ENCODE measurements at places on chromosomes 5 and 9.

GRCh38 chr9:107755246-107755645 lies 265.7 kb upstream of the KLF4 start:
- no peaks in the 10 kb centered on the region for H3K36me3 ChIP-seq
- no peaks in the 10 kb centered on the region for H3K4me1 ChIP-seq
- H3K4me3 ChIP-seq = no peak overlapping the region

- no peaks in the 10 kb centered on the region for H3K36me3 ChIP-seq
- DNase-seq = no peak
- no peak overlapping the region for H3K27ac ChIP-seq
- H3K27me3 ChIP-seq = peaks cover 6% of the 10 kb centered on the region
Observed at GRCh38 chr9:75588808-75589207, 301.7 kb upstream of the PCSK5 start.

DNA sequence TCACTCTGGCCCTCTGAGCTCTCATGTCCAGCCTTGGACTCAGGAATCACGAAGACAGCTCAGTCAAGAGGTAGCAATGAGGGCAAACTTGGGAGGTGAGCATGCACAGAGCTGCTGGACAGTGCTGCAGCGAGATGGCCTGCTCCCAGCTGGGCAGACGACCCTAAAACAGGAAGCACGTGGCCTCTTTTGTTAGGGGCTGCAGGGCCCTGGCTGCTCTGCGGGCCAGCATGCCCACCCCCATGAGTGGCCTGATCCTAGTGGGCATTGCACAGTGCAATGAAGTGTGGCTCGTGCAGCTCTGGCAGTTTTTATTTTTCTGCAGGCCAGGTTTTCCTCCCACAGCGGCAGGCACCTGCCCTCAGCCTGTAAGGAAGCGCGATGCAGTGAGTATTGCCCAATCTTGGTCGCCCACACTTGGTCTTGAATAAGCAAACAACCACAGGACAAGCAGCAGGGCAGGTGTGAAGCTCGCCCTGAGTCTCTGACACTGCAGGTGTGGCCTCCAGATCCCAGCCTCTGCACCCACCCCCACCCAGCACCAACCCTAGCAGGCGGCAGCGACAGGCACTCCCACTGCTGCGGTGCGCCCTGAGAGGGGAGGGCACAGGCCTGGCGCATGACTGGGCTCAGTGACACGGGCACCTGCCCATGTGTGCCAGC lies 60.8 kb downstream of the SEMA4D start:
- H3K4me3 ChIP-seq = peak overlapping the region; percentile 80
- H3K36me3 ChIP-seq = no peaks in the 10 kb centered on the region
- peak overlapping the region; percentile 70 for H3K27ac ChIP-seq
- DNase-seq = no peak
- H3K27me3 ChIP-seq = no peaks in the 10 kb centered on the region
- peaks cover 88% of the 10 kb centered on the region for H3K4me1 ChIP-seq

GRCh38 chr9:110807956-110808598 lies 139.5 kb downstream of the MUSK start:
- no peak for DNase-seq
- H3K4me3 ChIP-seq = no peak overlapping the region
- H3K27ac ChIP-seq = no peak overlapping the region
- H3K4me1 ChIP-seq = no peaks in the 10 kb centered on the region

DNA sequence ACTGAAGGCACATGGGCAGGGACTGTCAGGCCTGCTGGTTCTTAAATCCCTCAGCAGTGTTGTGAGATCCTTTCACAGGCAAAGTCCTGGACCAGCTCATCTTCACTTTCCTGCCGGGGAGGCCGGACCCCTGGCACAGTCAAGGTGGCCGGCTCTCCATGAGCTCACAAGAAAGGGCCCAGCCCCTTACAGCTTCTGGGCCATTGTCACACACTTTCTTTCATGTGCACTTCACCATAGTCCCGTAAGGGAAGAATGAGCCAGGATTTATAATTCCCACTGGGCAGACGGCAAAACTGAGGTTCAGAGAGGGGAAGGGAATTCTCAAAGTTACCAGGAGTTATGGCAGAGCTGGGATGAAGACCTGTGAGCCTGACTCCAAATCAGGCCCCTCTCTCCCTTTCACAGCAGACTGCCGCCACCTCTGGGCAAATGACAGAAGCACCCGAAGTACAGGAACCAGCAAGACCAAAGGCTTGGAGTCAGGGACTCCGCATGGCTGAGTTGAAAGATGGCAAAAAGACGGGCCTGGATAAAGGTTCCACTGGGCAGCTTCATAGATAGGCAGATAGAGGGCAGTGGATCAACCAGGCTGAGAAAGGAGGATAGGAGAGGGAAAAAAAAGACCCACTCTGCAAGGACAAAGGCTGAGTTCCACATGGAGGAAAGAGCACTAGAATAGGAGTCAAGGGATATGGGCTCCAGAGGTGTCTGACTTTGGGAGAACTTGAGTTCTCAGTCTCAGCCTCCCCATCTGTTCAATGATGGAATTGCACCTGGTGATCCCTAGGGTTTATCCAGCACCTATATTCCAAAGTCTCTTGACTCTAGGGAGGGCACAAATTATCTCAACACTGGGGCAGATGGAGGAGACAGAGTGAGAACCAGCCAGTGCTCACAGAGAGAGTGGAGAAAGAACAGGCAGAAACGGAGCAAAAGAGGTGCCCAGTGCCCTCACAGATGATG lies 128.7 kb downstream of the PAX5 start:
- no peak for DNase-seq
- H3K27me3 ChIP-seq = no peaks in the 10 kb centered on the region
- no peak overlapping the region for H3K4me3 ChIP-seq
- H3K4me1 ChIP-seq = peaks cover 82% of the 10 kb centered on the region
- peak overlapping the region; percentile 90 for H3K27ac ChIP-seq
